ENCODE measurements at places on chromosomes 6 and 20.

GRCh38 chr20:1102016-1102415, 16.4 kb upstream of the PSMF1 start:
- DNase-seq: no peak

DNA sequence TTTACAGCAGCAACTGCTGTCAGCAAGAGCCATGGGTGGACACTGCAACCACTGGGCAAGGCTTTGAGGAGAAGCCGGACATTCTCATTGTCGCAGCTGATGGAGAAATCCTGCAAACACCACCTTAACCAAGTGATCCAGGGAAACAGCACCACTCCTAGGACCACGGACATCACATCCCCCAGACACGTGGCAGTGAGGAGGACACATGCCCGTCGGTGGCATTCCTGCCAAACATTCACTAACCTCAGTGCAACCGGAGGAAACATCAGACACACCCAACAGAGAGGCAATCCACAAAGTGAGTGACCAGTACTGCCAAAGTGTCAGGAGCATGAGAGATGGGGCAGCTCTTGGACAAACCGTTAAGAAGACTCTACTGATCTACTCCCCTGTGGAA, 16.6 kb upstream of the IRF4 start:
- no peak for DNase-seq

DNA sequence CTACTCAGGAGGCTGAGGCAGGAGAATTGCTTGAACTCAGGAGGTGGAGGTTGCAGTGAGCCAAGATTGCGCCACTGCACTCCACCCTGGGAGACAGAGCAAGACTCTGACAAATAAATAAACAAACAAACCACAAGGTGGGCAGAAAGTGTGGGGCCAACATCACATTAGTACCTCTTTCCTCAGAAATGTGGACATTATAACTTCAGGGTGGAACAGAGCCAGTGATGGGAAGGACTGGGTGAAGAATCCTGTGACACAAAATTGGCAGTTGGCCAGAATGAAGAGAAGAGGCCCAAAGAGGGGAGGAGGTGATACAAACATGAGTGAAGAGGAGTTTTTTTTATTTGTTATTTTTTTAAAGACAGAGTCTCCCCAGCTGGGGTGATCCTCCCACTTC, 50.6 kb downstream of the NUP153 start:
- DNase-seq: no peak

DNA sequence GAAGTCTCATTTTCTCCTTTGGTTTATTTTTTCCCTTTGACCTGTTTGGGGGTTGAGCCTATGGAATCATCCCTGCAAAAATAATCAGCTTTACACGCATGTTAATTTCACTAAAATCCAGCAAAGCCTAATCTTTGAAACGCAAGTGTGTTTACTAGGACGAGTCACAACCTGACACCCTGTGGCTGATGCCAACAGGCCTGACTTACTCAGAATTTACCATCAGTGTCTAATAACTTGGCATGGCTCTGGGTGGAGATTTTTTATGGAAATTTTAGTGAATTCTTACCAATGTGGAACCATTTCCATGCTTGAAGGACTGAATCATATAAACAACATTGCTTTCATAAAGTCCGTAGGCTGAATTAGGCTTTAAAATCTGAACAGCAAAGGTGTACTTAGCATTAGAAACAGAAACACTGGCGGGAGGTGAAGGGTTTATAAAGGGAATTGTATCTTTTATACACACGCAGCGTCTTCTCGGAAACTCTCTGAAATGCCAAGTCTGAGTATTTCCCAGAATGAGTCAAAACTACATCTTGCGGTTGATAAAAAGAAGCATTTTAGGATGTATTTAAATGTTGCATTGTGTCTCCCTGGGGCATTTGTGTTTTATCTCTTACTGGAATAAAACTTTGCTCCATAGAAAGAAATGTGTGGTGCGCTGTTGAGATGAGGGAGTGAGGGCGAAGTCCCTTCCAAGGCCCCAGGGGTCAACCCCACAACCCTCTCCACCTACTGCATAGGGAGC, 81.2 kb downstream of the DACT2 start:
- no peak for DNase-seq

GRCh38 chr20:62269378-62269777, 31.1 kb downstream of the OSBPL2 start:
- no peak for DNase-seq

- DNase-seq: no peak
Measured at GRCh38 chr6:117138920-117139319, 126.4 kb upstream of the VGLL2 start.

DNA sequence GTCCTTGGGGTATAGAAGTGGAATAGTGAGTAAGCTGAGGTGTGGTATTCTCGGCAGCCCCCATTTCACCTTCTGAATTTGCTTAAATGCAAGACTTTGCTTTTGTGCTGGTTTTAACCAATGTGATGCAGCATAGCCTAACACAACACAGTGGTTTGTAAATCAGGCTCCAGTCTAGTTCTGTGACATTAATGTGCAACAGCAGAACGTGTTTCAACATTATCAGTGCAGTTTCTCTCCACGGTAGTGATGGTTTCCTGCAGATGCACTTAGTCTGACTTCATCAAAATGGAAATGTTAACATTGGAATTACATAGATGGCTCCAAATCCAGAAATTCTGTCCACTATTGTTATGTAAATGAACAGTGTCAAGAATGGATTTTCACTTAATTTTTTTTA, 139.5 kb downstream of the ZFAND3 start:
- no peak for DNase-seq

DNA sequence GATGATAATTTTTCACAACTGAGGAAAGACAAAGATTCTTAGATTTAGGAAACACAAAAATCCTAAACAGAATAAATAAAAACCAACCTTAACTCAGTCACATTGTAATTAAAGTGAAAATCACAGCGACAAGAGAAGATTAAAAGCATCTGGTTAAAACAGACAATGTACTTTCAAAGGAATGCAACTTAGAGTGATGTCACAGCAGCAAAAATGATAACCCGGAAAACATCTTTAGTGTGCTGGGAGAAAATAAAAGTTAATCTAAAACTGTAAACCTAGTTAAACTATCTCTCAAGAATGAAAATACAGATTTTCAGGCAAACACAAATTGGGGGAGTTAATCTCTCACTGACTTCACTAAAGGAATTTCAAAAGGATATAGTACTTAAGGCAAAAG, 76.8 kb upstream of the OGFRL1 start:
- no peak for DNase-seq

GRCh38 chr6:50791900-50792508, 26.7 kb upstream of the TFAP2B start:
- DNase-seq: peak; percentile 40

GRCh38 chr20:53138454-53139262, 166.5 kb downstream of the TSHZ2 start:
- DNase-seq: no peak

- DNase-seq: no peak
Measured at GRCh38 chr6:168632694-168633093, 191.7 kb downstream of the SMOC2 start.

GRCh38 chr20:53081916-53082863, 110.0 kb downstream of the TSHZ2 start:
- DNase-seq: no peak

- no peak for DNase-seq
Measured at GRCh38 chr6:164929408-164929977, 379.9 kb downstream of the C6orf118 start.

GRCh38 chr6:104519566-104519965, 340.2 kb downstream of the HACE1 start:
- no peak for DNase-seq

GRCh38 chr20:17226410-17227218, at the start of gene PCSK2:
Gene PCSK2 (plus strand): TSS chr20:17227040. CDS start chr20:17227306, 266 bp downstream.
- DNase-seq: no peak

- no peak for DNase-seq
Measured at GRCh38 chr6:147874322-147874721, 365.8 kb downstream of the SAMD5 start.

DNA sequence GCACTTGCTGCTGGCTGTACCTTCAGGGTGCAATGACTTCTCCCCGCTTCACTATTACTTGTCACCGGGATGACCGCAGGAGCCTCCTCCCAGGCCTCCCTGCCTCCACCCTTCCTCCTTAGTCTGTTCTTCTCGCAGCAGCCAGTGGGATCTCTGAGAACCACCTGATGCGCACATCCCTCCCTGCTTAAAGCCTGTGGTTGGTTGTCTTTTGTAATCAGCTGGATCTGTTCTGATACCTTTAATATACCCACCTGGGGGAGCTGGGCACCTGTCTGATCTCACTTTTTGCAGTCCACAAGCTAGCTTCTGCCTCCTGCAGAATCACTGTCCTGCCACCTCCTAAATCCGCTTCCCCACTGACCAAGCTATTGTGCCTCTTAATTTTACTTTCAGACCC, 34.6 kb downstream of the TOX2 start:
- DNase-seq: no peak

GRCh38 chr6:43043310-43043709, 10.3 kb downstream of the CUL7 start:
- no peak for DNase-seq

GRCh38 chr20:22568872-22569344, 15.5 kb downstream of the FOXA2 start:
- DNase-seq: no peak

DNA sequence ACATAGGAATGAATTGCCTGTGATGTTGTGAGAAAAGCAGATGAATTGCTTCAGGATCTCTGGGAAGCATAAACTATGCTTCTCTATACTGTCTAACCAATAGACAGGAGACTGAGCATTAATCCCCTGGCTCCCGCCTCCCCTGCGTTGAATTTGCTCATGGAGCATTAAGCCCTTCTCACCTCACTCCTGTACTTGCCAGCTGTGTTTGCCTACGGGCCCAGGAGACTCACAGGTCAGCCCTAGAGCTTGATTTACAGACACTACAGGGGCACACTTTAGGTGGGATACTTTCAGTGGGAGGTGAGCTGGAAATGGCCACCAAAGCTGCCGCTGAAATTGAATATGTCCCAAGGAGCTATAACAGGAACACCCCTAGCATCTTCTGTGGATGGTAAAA, 418.7 kb downstream of the CBLN4 start:
- DNase-seq: no peak

DNA sequence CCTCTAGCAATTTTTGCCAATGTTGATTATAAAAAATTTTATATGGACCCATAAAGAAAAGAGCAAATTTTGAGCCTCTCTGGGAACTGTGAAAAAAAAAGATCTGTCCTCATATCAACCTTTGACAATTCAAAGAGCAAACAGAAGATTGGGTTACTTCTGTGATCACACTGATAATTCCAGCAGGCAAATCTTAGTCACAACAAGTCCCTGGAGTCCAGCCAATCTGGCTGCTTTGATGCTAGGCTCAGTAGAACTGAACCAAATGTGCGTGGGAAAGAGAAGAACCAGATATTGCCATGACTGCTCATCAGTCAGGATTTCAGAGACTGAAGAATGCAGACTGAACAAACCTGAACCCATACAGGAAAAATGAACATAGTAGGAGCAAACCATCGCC, 438.4 kb upstream of the FLRT3 start:
- no peak for DNase-seq

DNA sequence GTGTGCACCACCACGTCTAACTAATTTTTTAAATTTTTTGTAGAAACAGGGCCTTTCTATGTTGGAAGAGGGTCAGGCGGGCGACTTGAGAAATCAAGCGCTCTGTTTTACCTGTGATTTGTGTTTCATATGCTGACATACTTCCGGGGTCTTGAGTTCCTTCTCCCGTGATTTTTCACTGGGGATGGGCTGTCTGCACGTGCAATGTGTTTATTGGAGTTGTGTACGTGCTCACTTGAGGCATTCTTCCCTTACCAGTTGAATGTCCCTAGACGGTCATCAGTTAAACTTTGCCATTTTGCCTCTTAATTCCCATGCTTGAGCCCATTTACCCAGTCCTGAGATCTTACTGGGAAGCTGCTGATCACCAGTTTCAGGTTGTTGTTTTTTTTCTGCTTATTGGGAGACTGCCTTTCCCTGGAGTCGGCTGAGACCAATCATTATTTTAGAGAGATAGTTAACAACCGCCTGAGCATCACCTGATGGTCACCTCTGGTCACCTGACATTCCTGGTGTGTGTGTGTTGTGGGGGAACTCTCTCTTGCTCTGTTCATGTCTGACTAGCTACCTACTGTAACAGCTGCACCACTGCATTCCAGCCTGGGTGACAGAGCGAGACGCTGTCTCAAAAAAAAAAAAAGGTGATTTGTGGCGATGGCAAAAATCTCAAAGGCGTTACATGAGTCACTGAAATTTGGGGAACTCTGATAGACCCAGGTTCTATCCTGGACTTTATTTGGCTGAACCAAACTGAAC, 34.8 kb upstream of the NCOA3 start:
- no peak for DNase-seq

DNA sequence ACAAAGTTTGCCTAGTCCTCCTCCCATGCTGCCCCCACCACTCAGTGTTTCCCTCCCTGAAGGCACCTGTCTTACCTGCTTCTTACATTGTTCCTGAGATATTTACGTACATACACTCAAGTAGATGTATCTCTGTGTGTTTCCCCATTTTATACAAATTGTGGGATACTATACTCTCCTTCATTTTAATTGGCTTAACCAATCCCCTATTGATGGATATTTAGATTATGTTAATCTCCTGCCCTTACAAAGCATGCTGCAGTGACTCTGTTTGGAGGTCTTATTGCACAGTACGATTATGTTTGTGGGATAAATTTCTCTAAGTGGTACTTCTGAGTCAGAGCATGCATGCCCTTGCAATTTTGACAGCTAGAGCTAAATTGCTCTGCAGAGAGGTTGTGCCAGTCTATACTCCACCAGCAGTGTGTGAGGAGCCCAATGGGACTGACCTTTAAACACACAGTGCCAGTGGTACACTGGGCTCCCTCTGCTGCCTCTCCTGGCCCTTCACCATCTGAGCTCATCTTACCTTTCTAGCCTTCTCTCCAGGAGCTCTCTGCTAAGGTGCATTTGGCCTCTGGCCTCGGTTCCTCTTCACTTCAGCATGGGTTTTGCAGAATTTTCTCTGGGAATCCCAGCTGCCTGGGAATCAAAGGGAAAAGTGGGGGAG, 57.4 kb downstream of the LYRM2 start:
- DNase-seq: no peak

DNA sequence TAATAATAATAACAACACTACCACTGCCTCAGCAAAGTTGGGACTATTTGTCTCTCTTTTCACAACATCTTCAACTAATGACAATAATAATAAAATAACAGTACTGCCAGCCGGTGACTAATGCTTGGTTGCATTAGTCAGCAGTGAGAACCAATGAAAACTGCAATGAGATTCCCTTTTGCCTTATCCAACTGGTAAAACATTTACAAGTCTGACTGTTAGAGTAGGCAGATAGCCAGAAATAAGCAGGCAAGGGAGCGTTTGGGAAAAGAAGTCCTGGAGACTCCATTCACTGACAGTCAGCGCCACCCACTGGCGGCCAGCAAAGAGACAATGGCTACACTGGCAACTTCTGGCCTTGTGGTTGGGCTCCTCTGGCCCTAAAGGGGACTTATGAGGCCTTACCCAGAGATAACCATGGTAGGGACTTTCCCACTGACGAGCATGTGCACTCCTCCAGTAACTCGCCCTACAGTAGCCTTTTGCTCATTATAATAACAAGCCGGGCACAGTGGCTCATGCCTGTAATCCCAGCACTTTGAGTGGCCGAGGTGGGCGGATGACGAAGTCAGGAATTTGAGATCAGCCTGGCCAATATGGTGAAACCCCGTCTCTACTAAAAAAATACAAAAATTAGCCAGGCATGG, 3.4 kb upstream of the NSFL1C start:
- peak; percentile 45 for DNase-seq
